GM23248 (cell line): ENCODE measurements at places on chromosomes 1 and 21. TPM values are rescaled to one million over a fixed set of nuclear protein-coding genes. Genes with fewer than 3 reads are reported as not detected.

DNA sequence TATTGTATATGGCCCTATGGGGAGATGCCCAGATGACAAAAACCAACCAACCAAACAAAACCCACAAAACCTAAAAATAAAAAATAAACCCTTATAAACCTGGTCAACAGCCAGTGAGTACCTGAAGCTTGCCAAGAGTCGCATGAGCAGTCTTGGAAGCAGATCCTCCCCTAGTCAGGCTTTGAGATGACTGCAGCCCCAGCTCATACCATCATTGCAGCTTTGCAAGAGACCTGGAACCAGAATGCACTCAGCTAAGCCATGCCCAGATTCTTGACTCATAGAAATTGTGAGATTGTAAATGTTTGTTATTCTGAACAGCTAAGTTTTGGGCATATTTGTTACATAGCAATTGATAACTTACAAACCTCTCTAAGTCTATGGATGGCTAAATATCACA, 326.8 kb downstream of the HLX start:
- DNase-seq: peak; percentile 23

- DNase-seq: no peak
These were observed 27.9 kb upstream of the ATP2B4 start for GRCh38 chr1:203598752-203599151.

DNA sequence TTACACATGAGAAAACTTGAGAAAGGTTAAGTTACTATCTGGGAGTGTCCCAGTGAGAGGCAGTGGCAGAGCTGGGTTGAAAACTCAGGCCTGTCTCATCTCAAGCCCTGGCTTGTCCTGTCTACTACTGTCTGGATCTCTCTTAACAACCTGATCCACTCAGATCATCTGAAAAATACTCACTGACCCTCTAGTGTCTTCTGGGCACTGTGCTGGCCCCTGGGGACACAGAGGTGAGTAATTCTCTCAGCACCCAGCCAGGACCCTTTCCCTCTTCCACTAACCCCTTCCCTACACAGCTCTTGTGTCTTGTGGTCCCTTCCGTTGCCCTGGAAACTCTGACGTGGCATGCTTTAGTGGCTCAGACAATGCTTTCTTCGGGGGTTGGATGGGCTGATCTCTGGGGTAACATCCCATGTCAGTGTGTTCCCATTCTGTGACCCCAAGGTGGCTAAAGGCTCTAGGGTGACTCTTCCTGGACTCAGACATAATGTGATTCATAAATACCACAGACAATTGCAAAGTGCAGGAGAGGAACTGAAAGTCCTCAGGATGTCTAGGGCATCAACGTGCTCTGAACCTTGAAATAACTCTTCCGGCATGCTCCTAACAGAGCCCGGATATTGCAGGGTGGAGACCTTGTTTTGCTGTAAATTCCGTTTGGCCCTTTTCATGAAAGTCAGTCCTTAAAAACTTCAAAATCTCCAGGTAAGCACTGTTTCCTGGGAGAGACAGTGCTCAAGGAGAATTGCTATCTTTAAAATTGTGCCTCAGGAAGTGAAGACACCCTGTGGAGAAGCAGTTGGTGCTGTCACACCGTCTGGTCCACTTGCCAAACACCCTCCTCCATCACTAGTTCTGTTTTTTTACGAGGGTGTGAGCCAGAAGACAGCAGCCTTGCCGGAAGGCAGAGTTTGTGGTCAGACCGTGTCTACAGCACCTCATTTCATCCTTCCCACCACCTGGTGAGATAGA, 4.0 kb downstream of the SHISAL2A start:
- DNase-seq: no peak

DNA sequence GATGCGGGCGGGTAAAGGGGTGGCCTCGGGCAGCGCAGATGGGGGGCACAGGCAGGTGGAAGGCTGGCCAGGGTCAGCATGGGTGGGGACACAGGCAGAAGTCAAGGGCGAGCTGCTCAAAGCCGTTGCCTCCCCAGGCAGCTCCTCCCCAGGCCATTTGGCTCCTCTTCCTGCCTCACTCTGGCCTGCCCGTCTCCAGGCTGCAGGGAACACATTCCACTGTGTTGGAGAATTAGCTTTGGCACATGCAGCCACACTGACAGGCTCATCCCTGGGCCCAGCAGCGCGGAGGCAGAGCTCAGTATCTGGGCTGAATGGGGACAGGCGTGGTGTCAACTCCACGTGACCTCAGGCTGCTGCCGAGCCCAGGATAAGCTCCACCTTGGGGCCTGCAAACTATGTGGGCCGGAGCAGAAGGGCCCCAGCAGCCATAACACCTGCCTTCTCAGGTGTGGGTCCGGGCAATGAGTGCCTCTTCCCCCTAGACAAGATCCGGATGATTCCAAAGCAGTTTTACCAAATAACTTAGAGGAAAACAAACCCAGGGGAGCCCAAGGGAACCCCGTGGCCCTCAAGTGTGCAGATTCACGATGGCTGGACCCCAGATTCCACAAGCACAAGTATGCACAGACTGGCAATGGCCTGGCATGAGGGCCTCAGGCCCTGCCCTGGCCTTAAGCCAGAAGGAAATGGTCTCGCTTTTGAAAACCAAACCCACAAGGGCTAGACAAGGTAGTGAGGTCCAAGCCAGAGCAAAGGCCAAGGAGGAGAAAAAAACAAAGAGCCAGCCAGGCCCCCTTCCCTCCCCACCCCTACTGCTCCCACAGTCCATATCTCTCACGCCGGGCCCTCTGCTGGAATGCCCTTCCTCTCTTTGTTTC, 40.2 kb downstream of the HSPG2 start:
- peak; percentile 80 for DNase-seq

DNA sequence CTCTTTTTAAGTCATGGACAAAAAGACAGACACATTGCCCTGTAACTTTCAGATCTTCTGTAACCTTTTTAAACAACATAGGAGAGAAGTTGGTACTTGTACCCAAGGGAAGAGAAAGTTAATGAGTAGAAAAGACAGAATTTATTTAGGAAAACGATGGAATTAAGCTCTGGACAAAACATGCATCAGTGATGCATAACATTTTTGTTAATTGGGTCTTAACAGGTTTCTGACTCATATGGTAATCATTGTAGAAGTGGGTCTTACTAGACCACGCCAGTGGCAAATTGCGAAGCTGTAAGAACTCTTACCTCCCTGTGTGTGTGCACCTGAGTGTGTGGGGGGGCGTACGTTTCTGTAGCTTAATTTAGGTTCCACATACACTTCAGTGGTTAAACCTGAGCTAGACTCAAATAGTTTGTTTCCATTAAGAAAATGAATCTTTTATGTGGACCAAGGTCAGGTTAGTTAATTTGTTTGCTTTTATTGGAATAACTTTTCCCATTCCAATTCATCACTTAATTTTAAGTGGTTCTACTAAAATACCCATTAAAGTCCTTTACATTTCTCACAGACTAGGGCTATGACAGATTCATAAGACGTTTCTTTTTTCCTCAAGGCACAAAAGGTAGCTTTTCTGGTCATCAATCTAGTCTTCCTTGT, 48.1 kb downstream of the NFIA start:
- no peak for DNase-seq

DNA sequence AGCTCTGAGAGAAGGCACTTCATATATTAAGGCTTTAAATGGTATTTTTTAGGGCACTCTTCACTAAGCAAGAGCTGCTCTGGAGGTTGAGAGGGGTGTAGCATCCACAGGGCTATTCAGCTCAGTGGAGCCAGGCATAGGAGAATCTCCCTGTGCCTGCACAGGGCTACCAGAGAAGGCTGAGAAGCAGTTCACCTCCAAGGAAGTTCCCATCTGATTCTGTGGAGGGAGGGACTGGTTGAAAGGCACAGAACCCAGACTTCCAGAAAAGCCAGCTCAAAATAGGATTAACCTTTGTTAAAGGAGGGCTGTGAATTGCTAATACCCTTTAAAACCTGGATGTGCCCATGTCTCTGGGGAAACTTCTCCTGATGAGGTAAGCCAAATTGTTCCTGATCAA, 304.5 kb downstream of the TTLL7 start:
- no peak for DNase-seq

- no peak for DNase-seq
These were observed 129.6 kb downstream of the DPYD start for GRCh38 chr1:97791251-97791650.

DNA sequence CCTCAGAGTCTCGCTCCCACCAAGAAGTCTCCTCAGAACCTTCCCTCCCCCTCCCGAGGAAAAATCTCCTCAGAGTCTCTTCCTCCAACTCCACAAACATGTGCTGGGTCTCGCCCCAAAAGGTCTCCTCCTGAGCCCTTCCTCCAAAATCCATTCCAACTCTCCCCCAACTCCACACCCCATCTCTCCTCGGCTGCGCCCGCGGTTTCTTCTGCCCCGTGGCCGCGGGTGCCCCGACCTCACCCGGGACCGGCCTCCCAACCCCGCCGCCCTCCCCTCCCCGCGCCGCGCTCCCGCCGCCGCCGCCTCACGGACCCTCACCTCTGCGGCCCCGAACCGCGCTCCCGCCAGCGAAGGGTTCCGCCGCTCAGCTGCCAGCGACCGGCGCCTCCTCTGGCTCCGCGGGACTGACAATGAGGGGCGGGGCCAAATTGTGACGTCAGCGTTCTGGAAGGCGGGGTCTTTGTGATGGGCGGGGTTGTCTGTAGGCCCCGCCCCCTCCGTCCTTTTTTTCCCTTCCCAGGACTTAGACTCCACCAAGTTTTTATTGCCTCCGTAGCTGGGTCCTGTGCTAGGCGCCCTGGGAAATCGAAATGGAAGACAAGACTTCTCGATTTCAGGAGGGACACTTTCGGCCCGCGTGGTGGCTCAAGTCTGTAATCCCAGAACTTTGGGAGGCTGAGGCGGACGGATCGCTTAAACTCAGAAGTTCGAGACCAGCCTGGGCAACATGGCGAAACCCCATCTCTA, at the start of gene LUZP1:
Gene LUZP1 (minus strand): TSS at position 412 of the 750 bp plus-strand sequence.
- peak; percentile 90 for DNase-seq

- DNase-seq: no peak
These were observed 17.0 kb downstream of the FAM151A start for GRCh38 chr1:54606096-54606989.

DNA sequence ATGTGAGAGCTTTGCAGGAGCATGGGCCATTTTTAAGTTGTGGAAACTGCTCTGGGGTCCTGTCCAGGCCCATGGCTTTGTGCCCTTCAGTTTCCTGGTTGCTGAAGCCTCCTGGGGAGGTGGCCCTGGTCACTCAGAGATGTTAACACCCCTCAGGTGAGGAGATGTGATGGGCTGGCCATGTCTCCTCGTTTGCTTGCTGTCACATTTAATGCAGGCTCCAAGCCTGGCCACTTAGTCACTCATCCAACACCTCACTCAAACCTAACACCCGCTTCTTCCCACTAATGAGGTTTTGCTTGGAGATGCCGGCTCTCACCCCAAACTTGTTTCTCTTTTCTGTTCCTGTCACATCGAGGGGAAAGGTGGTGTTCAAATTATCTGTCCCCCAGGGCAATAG, 192.7 kb downstream of the PTPRU start:
- no peak for DNase-seq

- no peak for DNase-seq
These were observed 27.5 kb downstream of the ADGRB2 start for GRCh38 chr1:31736675-31737074.

DNA sequence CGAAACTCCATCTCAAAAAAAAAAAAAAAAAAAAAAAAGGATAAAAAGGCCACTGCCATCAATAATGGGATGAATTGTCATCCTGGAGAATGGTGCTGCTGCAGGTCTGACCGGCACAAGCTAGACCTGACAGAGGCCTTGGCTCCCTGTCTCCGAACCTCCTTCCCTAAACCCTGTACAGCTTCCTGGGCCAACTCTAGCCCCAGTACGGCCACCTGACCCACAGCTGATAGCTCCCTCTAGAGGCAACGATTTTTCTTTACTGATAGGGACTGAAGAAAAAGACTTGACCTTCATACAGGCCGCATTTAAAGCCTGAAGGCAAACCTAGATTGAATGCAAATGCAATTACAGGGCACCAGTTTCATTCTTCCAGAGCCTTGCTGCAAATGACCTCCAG, 30.7 kb downstream of the NOL9 start:
- peak; percentile 54 for DNase-seq

DNA sequence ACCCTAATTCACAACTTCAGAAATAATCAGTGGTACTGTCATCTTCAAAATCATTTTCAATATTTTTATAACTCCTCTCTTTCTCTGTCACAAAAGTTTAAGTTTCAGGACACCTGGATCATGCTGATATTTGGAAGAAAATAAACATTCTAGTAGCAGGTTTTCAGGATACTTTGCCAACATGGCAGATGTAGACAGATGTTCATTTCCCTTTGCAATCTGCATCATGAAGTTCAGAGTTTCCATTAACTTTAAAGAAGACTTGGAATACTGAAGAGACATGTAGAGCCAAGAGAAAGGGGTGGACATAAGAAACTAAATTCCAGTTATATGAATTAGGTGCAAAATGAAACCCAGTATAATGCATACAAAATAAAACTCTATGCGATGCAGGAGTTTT, 218.1 kb downstream of the USH2A start:
- DNase-seq: no peak

DNA sequence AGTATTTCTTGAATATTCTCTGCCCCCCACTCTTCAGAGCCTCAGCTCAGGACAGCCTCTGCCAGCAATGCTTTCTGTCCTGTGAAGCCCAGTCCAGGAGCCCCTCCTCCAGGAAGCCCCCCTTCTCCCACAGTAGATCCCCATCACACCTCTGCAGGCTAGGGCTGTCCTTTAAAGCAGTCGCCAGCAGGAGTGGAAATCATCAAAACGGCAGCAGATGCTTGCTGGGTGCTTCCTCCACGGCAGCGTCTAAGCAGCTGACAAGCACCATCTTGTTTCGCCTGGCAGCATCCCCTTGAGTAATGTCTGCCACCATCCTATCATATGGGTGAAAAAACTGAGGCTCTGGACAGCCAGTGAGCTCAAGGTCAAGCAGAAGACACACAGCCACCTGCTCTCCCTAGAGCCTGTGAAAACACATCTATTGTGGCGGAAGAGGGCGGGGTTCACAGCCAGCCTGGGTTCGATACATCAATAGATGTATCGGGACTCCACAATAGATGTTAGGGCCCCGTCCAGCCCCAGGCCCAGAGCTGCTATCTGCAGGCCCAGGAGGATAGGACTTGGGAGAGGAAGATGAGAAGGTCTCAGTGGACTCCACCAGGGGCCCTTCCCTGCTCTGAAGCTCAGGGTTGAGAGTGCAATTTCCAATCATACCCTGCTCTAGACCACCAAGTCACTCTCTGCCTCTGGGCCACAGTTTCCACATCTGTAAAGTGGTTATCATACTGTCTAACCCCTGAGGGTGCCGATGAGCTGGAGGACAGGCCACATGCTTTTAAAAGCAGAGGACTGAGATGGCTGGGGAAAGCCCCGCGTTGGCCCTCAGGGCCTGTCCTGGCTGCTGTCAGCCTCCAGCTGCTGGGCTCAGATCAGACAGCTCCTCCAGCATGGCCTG, 17.5 kb downstream of the RUNX3 start:
- DNase-seq: no peak

- peak; percentile 93 for DNase-seq
These were observed 152.2 kb downstream of the CLEC20A start for GRCh38 chr1:178344513-178345091.

- DNase-seq: no peak
These were observed 15.8 kb downstream of the TINAGL1 start for GRCh38 chr1:31592132-31592531.

CALML6 gene
- 0.11 and 0.51 TPM in 2 replicates for total RNA-seq

NPHP4 gene
- total RNA-seq: 4.0 and 7.8 TPM in 2 replicates

CYP2J2 gene
- total RNA-seq: not detected in 2 replicates

IL22RA1 gene
- not detected in 2 replicates for total RNA-seq

MMP23B gene
- not detected in 2 replicates for total RNA-seq

F5 gene
- not detected in 2 replicates for total RNA-seq

SPAG17 gene
- total RNA-seq: not detected in 2 replicates

NPR1 gene
- 0.25 TPM in 1 of 2 replicates, not detected in the other for total RNA-seq

MCOLN2 gene
- total RNA-seq: 1.0 TPM in 1 of 2 replicates, not detected in the other
